ENCODE measurements at places on chromosomes 6 and 20. TPM values are rescaled to one million over a fixed set of nuclear protein-coding genes. Genes with fewer than 3 reads are reported as not detected.

GRCh38 chr6:13479971-13480434 lies 7.4 kb downstream of the GFOD1 start:
- DNase-seq: no peak

GRCh38 chr6:43740961-43741764 lies 28.8 kb upstream of the VEGFA start:
- no peak for DNase-seq

GOPC gene
- 19.3 TPM for total RNA-seq

DNA sequence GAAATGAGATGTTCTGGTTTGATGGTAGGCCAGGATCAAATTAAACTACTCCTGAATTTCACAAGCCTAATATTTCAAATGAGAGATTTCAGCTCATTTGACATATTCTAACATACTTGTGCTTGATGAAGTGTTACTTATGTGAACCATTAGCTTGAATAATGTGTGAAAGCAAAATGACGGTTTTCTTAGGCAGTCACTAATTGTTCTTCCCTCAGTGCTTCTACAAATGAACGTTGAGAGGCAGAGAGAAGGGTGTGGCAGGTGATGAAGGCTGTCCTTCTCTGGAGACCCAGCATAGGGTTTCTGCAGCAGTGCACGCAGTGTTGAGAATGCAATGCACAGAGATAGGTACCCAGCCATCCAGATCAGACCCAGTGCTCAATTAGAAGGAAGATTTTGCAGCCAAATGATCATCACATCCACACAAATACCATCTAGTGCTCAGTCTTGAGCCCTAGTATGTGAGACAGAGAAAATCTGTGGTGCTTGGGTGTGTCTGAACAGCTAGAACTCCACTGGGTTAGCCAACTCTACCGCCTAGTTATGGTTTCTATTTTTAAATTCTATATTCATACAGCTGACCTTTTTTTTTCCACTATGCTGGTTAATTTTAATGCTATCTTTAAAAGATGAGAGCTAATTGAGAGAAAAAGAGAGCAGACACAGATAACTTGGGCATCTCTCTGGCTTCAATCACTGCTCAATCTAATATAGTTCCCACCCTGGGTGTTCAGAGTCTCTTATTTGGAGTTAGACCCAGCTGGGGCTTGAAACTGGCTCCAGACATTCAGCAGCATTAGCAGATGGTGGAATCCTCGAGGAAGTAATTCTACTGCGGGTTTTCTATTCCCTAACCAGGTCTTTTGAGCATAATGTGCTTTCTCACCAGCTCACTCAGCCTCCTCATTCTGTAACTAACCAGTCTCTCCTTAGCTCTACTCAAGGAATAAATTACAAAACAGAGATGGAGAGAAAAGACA lies 4.4 kb upstream of the MYLIP start:
- DNase-seq: no peak

ZNF831 gene
- 0.17 TPM for total RNA-seq

STK38 gene
- total RNA-seq: 19.4 TPM

- no peak for DNase-seq
Observed at GRCh38 chr6:142839686-142840040, 105.3 kb downstream of the HIVEP2 start.

HLA-DMA gene
- 20.0 TPM for total RNA-seq

SIRPB2 gene
- 3.5 TPM for total RNA-seq

GRCh38 chr6:113496166-113496565 lies 361.0 kb upstream of the MARCKS start:
- DNase-seq: no peak

Measured in left ventricle myocardium superior (tissue), 1 donor.